Left hindlimb (tissue), 1 donor: ENCODE measurements at places on chromosomes 6 and 20.

DNA sequence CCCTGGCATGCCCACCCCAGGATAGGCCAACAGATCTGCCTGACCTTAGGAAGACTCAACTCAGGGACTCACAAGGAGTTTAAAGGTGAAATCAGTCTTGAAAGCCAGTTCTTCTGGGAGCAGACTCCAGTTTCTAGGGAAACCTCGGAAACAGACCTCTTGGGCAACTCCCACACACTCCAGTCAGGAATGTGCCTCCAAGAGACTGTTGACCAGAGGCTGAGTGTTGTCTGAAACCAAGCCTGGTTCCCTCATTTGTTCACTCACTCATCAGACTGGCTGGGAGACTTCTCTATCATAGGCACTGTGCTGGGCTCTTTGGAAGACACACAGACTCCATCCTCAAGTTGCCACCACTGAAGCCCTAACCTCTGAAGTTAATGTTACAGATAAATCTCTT lies 1.8 kb downstream of the TREM1 start:
- DNase-seq, result no peak

DNA sequence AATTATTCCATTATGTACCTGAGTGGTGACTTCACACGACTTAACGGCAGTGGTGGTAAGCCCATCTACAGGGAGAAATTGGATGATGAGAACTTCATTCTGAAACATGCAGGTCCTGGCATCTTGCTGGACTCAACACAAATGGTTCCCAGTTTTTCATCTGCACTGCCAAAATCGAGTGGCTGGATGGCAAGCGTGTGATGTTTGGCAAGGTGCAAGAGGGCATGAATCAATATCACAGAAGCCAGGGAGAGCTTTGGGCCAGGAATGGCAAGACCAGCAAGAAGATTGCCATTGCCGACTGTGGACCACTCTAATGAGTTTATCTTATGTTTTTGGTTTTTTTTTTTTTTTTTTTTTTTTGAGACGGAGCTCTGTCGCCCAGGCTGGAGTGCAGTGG lies 172.3 kb downstream of the ZNF217 start:
- DNase-seq, result no peak

DNA sequence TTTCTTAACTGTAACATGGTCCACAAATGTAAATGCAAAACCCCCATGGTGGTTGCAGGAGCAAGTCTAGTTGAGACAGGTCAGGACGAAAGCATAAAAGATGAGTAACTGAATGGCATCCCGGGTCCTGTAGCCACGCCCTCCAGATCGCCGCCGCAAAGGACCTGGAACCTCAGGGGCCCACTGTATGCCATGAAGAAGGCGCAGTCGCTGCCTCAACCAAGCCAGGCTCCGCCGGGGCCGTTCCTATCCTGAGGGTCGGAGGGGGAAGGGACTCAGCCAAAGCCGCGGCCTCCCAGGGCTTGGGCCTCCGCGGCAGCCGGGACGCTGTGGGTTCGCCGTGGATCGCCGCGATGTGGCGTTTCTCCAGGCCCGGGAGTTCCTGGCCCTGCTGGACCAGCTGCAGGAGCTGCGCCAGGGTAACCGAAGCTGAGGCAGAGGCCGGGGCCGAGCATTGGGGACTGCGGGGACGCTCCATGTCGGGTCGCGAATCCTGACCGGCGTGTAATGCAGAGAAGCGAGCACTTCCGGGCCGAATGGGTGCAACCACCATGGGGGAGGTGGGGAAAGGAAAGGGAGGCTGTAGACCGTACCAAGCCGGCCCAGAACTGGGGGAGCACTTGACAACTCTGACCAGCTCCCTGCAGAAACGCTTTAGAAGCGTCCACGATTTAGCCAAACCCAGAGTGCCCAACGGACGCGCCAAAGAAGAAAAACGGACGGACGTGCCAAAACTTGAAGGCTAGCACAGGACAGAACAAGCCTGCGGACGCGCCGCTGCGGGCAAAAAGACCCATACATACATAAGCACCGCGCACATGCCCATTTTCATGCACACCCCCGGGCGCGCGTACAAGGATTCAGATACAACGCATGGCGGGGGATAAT lies 11.1 kb downstream of the RPL7L1 start:
- peak; percentile 96 for DNase-seq

- DNase-seq, result no peak
Observed at GRCh38 chr20:50582092-50582491, 71.9 kb downstream of the PTPN1 start.

DNA sequence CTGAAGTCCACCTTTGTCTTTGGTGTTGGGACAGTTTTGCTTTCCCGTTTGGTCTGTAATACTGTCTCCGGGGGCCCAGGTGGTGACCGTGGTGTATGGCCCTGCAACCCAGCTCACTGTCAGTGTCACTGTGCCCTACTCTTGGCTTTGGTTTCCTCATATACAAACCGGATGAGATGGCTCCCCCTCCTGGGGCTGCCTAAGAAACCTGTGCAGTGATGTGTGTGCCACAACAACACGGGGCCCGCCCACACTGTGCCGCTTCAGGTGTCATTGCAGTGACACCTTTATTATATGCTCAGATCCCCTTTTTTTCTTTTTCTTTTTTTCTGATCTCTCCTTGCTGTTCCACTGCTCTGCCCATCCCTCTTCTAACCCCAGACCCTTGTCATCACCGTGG lies 73.9 kb downstream of the RAMACL start:
- DNase-seq, result no peak

GRCh38 chr20:64246616-64247306 lies 8.8 kb upstream of the PCMTD2 start:
- no peak for DNase-seq

DNA sequence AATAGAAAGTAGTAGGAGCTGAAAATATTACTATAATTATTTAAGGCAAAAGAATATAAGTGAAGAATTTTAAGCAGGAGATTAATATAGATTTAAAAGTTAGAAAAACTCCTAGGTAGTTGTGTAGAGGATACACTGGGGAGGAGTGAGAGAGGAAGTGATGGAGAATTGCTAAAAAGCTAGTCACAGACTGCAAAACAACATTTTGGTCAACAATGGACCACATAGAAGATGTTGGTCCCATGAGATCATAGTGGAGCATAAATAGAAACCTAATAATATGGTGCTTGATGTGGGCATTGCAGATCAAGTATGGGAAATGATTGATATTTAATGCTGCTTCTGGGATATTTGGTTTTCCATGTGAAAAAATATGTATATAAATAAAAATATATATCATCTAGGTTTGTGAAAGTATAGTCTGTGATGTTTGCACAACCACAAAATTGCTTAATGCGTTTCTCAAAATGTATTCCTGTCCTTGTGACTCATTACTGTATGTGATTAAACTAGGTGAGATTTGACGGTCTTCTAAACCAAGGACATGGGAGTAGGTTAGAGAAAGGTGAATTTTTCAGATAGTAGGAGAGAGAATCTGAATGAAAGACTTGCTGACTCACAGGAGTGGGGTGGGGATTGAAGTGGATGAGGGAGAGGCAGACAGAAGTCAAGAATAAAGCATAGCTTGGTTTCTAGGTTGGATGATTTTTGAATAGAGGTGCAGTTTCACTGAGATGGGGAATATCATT lies 174.0 kb downstream of the BCKDHB start:
- no peak for DNase-seq

- no peak for DNase-seq
Observed at GRCh38 chr6:24780206-24780605, 5.5 kb downstream of the GMNN start.

DNA sequence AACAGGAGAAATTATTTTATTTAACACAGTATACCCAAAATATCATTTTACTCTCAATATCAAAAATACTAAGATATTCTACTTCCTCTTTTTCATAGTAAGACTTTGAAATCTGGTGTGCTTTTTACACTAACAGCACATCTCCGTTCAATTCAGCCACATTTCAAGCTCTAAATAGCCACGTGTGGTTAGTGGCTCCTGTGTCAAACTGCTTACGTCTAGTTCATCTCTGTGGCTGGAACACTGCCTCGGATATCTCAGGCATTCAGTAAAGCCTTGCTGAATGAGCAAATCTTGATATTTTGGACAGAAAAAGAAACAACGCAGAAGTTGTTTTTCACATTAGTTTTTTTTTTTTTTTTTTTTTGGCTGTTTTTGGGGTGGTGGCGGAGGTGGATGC lies 136.1 kb downstream of the EYA4 start:
- peak; percentile 32 for DNase-seq

- no peak for DNase-seq
Observed at GRCh38 chr6:43120101-43120763, 44.1 kb downstream of the PTK7 start.

- DNase-seq, result no peak
Observed at GRCh38 chr6:4301871-4302270, 166.5 kb upstream of the ECI2 start.

- no peak for DNase-seq
Observed at GRCh38 chr6:47655719-47656595, 42.4 kb upstream of the ADGRF4 start.

GRCh38 chr6:150026976-150027805 lies 1.9 kb upstream of the RAET1L start:
- no peak for DNase-seq

- DNase-seq, result no peak
Observed at GRCh38 chr6:70538376-70538775, 28.4 kb upstream of the SDHAF4 start.

- no peak for DNase-seq
Observed at GRCh38 chr6:137926207-137926731, 59.2 kb downstream of the TNFAIP3 start.

- no peak for DNase-seq
Observed at GRCh38 chr20:60117065-60117464, 158.8 kb downstream of the CDH26 start.

DNA sequence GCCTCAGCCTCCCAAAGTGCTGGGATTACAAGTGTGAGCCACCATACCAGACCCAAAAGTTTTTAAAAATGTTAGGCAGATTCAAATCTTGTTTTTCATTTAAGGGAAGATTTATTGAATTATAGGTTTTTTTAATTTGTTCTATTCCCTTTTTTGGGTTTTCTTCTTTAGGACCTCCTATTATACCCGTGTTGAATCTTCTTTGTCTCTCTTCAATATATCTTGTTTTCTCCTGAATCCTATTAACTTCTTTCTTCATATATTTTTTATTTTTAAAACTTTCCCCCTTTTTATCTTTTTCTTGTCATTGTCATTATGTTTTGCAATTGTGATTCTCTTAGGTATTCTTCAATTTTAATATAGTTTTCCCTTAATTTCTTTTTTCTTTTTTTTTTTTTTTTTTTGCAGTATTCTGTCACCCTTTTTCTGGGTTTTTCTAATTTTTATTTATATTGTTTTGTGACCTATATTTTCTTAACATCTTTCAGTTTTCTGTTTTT lies 45.9 kb upstream of the NOP56 start:
- DNase-seq, result no peak

DNA sequence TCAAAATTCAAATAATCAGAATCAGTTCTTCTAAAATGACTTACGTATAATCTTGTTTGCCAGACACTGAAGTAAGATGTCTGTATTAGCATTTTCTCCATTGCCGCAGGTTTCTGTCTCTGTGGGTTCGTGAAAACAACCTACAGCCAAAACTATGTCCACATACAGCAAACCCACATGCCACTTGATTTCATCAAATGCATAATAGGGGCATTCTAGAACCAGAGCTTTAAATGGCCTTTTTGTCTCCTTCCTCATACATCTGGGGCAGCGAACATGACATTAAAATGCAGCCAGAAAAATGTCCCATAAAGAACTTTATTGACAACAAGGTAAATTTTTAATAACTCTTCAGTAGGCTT lies 90.2 kb upstream of the QKI start:
- DNase-seq, result no peak

DNA sequence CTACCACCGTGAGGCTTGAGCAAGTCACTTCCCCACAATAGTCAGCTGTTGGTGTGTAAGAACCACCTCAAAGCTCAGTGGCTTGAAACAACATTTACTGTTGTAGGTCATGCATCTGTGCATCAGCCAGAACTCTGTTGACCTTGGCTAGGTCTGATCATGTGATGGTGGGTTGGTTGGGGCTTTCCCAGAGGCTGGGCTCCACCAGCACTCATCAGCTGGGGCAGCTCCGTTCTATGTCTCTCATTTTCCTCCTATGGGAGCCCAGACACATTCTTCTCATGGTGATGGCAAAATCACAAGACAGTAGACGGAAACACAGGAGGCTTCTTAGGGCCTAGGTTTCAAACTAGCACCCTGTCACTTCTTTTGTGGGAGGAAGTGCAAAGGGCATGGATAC lies 42.8 kb upstream of the PSMF1 start:
- DNase-seq, result no peak

- DNase-seq, result peak; percentile 74
Observed at GRCh38 chr20:63309261-63310071, 16.5 kb downstream of the COL20A1 start.

GRCh38 chr6:120211955-120212792 lies 862.6 kb upstream of the MAN1A1 start:
- no peak for DNase-seq

DNA sequence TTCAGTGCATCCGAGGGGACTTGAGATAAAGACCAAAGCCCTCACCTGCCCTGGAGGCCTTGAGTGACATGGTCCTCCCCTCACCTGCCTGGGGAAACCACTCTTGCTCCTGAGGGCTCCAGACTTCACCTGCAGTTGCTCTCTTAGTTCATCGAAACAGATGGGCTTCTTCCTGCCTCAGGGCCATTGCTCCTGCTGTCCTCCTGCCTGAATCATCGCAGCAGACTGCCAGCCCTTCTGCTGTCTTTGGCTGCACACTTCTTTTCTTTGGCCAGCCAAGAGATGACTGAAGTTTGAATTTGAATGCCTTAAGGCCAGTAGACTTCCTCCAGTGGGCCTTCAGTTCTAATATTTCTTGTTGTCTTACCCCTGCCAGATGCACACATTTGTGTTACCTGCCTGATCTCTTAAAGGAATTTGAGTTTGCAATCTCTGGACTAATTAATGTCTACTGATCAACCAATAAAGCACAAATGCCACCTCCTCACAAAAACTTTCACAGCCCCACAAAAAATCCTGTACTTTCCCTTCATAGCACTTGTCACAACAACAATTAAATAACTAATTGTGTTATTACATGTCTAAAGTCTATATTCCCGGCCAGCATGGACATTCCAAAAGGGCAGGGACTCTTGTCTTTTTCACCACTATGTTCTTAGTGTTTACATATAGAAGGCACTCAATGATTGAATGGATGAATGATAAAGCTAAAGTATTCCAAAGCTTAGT lies 56.7 kb upstream of the SGK1 start:
- DNase-seq, result no peak

DNA sequence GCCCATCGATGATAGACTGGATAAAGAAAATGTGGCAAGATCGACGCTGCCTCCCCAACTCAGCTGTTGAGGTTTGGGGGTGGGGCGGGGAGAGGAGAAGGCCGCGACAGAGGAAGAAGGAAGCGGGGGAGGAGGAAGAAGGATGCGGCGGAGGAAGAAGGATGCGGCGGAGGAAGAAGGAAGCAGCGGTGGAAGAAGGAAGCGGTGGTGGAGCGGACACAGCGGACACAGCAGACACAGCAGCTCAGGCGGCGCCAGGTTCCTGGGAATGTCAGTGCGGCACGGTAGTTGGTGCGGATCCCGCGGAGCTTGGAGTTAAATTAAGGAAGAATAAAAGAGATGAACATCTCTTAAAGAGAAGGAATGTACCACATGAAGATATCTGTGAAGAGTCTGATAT lies 163.9 kb upstream of the NT5E start:
- DNase-seq, result no peak
